ENCODE measurements at places on chromosomes 12 and 14.
A peak's percentile ranks its signal among the peaks of the same experiment; 100 is the strongest.

GRCh38 chr14:31380106-31380505 is 40.2 kb downstream of the HEATR5A start:
- DNase-seq, result no peak

- no peak for DNase-seq
Measured at GRCh38 chr14:21163871-21164291, 8.0 kb upstream of the OR5AU1 start.

GRCh38 chr12:11016937-11017336 is 5.5 kb downstream of the TAS2R19 start:
- DNase-seq, result no peak

GRCh38 chr14:76958980-76959710 is 69.4 kb downstream of the IRF2BPL start:
- DNase-seq, result no peak

GRCh38 chr14:86652526-86652925 is 1122.6 kb downstream of the FLRT2 start:
- DNase-seq, result no peak

DNA sequence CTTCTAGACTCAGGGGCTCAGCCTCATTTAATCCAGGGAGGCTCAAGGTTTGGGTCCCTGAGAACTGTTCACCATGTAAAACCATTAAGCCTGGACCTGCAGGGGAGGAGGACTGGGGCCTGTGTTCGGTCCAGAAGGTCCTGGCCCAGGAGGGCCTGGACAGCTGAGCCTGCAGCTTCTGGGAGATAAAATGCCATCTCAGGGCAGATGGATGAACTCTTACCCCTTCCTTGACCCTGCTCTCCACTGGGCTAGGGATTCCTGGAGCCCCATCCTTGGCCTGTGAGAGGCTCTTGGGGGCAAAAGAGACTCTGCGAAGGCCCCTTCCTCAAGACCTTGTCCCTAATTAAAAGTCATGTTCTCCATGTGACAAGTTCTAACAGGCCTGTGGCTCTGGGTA is 51.2 kb downstream of the PRMT8 start:
- DNase-seq, result no peak

GRCh38 chr12:113174461-113175384 is 10.6 kb downstream of the DDX54 start:
- DNase-seq, result peak; percentile 79

GRCh38 chr14:104184911-104185499 is 46.6 kb downstream of the KIF26A start:
- no peak for DNase-seq

GRCh38 chr14:71261206-71261605 is 353.9 kb downstream of the PCNX1 start:
- no peak for DNase-seq

DNA sequence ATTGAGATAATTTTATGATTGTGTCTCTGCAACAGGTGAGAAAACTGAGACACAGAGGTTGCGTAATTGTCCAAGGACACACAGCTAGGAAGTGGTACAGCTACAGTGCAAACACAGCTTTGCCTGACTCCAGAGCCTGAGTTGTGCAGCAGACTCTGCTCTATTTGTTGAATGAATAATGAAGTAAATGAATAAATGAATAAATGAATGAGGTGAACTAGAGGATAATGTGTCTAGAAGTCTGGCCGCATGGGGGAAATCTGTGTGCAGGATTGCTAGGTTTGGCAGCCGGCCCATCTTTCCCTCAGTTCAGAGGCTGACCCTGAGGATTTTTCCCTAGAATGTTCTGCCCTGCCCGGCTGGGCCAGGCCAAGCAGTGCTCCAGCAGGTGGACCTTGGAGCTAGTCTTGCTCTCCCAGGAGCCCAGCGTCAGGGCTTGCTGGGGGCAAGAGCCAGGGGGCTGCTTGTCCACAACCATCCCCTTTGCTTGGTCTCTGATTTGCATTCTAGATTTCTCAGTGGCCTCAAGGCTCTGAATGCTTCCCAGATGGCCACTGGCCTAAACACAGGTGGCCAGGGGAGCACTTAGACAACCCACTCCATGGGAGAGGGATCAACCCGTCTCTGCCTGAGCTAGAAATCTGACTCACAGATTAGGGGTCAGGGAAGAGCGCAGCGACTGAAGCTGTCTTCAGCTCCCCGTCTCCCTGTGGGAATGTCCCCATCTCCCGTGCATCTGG is 225.2 kb downstream of the C12orf75 start:
- DNase-seq, result no peak

GRCh38 chr14:66143387-66144112 is 342.6 kb upstream of the CCDC196 start:
- DNase-seq, result no peak

- DNase-seq, result no peak
Measured at GRCh38 chr12:13175499-13175898, 21.0 kb upstream of the EMP1 start.

GRCh38 chr14:100871234-100872186 is 32.0 kb downstream of the RTL1 start:
- no peak for DNase-seq

GRCh38 chr14:22870811-22871223 is 723 bp upstream of the LRP10 start:
- no peak for DNase-seq

DNA sequence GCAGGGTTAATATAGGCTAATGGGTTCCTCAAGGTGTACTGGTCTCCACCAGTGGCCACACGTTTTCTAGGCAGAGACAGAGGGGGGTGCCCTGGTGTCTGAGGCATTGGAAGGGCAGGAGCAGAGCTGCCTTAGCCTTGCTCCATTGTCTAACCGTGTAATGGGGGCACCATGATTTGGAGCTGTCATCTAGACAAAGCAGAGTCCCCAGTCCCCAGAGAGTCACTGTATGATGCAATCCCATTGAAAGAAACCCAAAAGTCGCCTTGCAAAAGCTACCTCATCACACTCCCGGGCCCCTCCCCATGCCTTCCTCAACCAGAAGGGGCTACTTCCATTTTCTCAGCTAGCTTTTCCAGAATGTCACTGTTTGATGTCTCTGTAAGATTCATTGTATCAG is 487.1 kb downstream of the AACS start:
- DNase-seq, result no peak

GRCh38 chr14:56059054-56059453 is 59.2 kb upstream of the PELI2 start:
- DNase-seq, result no peak

GRCh38 chr12:25584596-25584995 is 31.5 kb upstream of the LMNTD1 start:
- no peak for DNase-seq

- no peak for DNase-seq
Measured at GRCh38 chr12:42819846-42820245, 230.3 kb upstream of the PRICKLE1 start.

DNA sequence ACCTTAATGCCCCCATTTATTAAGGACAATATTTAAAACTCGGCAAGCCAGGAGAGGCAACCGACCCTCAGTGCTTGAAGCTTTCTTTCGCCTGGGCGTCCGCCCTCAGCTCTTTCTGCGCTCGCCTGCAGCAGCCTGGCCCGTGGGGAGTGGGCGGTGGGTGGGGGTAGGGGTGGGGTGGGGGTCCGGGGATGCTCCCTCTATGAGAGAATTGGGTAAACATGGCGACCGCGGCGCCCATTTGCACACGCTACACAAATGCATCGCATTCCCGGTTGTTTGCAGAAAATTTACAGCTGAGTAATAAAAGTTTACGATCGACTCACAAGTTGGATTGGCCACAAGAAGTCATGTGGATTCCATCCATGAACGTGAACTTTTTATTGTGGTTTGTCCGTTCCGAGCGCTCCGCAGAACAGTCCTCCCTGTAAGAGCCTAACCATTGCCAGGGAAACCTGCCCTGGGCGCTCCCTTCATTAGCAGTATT is 7.7 kb downstream of the HOXC8 start:
- DNase-seq, result no peak

- no peak for DNase-seq
Measured at GRCh38 chr12:55723516-55724225, 3.5 kb downstream of the RDH5 start.

Measured in stimulated activated CD4-positive, alpha-beta T cell treated with anti-CD3 and anti-CD28 coated beads, Interleukin-1b, Interleukin-23, amount 100 ng/mL, for 4 hours (primary cell).